ENCODE measurements at places on chromosomes 5 and 9.

DNA sequence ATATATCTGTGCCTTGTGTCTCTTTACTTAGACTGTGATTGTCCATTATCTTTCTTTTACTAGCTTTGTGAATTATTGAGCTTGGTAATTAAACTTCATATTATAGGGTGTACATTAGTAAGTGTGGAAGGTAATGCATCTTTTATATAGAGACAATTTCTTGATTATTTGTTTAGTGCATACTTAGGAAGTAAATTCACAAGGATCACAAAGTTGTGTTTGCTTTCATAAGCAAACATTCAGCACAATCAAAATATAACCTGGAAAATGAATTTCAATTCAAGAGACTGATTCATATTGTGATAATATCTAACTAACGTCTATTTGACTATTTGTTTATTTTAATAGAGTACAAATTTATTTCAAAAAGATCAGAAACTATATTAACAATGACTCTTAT is 749.9 kb upstream of the NUDT12 start:
- no peak for DNase-seq

DNA sequence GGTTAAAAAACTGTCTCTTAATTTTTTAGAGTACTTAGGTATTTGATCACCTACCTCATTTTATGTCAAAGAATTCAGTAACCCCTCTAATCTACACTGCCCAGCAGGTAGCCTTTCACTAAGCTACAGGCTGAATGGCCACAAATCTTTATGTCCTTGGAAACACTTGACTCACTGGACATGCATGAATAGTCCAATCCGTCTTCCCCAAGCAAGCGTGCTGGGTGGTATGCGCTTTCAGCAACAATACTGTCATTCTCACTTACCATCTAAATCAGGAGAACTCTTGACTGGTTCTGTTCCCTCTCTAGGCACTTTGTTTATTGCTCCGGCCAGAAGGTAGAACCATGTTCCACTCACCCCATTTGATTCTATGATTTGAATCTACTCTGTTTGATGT is 73.1 kb downstream of the TRPM3 start:
- DNase-seq: no peak

- DNase-seq: no peak
Observed at GRCh38 chr9:13487498-13487897, 208.0 kb upstream of the MPDZ start.

- no peak for DNase-seq
Observed at GRCh38 chr5:5062525-5063302, 77.4 kb upstream of the ADAMTS16 start.

- DNase-seq: no peak
Observed at GRCh38 chr5:27463446-27464149, 425.2 kb upstream of the CDH9 start.

- no peak for DNase-seq
Observed at GRCh38 chr5:179765400-179765799, 28.4 kb upstream of the LTC4S start.

- DNase-seq: no peak
Observed at GRCh38 chr9:120757026-120757913, 35.9 kb downstream of the FBXW2 start.

DNA sequence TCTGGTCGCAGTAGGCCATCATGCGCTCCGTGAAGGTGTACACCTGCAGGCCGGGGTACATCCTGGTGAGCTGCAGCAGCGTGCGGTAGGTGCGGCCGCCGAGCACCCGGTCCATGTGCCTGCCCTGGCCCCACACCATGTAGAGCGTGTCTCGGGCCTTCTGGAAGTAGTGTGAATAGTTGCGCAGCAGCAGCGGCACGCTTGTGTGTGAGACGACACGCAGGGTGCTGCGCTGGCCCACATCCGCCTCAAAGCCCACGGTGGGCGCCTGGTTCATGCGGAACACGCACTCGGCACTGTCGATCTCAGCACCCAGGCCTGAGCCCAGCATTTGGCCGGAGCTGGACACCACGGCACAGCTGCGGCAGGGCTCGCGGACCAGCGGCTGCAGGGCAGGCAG is 4.5 kb downstream of the ST6GALNAC4 start:
- no peak for DNase-seq

DNA sequence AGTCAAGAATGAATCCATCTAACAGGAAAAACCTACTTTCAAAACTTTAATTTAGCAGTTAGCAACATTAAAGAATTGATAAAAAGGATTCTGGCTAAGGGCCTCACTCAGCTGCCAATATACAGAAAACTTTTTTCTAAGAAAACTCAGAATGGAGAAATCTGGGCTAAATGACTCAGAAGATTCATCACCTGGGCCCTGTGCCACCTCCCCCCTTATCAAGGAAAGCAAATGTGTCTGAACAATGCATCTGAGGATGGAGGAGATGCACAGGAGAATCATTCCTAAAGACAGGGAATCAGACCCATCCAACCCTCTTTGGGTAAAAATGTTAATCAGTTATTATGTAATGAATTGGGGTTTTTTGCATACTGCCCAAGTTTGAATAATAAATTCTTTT is 592.0 kb upstream of the DMAC1 start:
- no peak for DNase-seq
